ENCODE measurements at places on chromosomes 2 and 18. TPM values are rescaled to one million over a fixed set of nuclear protein-coding genes. Genes with fewer than 3 reads are reported as not detected.

TWIST2 gene
- total RNA-seq = 0.47 TPM

OXER1 gene
- 0.48 TPM for total RNA-seq

CDH2 gene
- total RNA-seq = 468 TPM

CAPN14 gene
- total RNA-seq = 0.19 TPM

UGT1A5 gene
- total RNA-seq = not detected

MAP2 gene
- total RNA-seq = 8.1 TPM

RTP5 gene
- not detected for total RNA-seq

MRPL33 gene
- total RNA-seq = 503 TPM

OTOF gene
- total RNA-seq = not detected

RHBDD1 gene
- 44.5 TPM for total RNA-seq

ARHGEF4 gene
- total RNA-seq = 4.0 TPM

NRBP1 gene
- 50.8 TPM for total RNA-seq

IL1R2 gene
- 4.8 TPM for total RNA-seq

LYG2 gene
- not detected for total RNA-seq

COL4A3 gene
- total RNA-seq = 2.2 TPM

NPHP1 gene
- total RNA-seq = 5.0 TPM

PMAIP1 gene
- 0.15 TPM for total RNA-seq

GULP1 gene
- total RNA-seq = 3.8 TPM

DOK6 gene
- total RNA-seq = 8.9 TPM

TP53I3 gene
- 15.0 TPM for total RNA-seq

SCG2 gene
- total RNA-seq = 2.4 TPM

TBR1 gene
- total RNA-seq = not detected
